PC-9 (cell line): ENCODE measurements at places on chromosomes 7 and 10.

DNA sequence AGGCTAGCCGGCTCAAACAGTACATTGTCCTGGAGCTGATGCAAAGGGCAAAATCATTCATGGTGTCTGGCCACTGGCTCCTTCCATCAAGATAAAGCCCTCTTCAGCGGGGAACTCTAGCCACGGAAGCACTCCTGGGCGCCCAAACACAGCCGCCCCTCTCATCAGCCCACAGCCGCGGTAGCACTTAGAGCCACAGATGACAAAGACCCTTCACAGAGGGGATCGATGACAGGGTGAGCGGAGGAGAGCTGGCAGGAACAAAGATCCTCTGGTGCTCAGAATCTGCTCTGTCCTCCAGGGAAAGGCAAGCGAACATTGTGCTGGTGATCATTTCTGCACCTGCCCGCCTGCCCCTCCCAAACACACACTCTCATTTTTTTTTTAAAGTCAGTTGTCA is 222.2 kb upstream of the NRP1 start:
- DNase-seq = no peak

- DNase-seq = no peak
Observed at GRCh38 chr7:1844336-1844950, 174.4 kb downstream of the ELFN1 start.

DNA sequence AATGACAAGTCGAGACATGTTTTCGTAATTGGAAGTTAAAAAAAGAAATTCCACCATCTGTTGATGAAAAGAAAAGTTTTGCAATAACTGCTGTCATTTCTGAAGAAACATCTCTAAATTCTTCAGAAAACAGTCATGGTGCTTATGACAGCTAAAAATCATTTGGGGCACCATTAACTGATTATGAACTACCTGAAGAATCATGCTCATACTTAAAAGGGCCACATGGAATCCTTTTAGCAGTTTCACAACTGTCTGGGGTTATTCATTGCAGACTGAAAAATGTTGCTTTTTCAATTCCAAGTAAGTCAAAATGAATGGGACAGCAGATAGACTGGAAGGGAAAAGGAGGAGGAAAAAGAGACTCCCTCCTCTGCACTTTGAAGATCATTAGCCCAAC is 134.2 kb downstream of the CHN2 start:
- DNase-seq = no peak

DNA sequence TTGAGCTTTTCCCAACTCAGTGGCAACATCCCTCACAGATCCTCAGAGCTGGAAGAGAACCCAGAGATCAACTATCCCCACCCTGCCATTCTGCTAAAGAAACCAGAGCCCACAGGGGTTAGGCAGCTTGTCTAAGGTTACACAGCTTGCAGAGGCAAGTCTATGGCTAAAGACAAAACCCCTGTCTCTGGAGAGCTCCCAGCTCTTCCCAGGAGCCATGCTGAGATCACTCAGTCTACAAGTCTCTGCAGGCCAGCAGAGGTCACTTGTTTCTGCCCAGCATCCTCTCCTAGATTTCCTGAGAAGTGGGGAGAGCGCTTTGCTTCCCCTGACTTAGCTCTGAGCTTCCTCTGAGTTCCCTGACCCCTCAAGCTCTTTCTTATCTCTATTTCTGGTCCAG is 28.5 kb upstream of the LOXL4 start:
- no peak for DNase-seq

DNA sequence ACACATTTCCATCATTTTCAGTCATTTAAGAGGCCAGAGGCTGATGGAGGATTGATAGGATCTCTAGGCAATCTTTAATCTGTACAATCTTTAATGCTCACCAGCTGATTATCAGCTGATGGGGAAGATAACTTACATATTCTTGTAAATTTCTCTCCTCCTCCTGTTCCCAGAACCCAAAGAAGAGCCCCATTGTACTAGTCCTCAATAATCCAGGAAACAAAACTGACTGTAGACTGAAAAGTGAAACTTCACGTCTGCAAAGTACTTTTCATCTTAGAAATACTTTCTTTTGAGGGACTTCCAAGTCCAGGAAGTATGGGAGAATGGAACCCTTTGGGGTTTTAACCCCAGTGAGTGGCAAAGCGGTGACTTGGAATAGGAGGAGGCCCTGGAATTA is 283.3 kb downstream of the FRMD4A start:
- DNase-seq = no peak

DNA sequence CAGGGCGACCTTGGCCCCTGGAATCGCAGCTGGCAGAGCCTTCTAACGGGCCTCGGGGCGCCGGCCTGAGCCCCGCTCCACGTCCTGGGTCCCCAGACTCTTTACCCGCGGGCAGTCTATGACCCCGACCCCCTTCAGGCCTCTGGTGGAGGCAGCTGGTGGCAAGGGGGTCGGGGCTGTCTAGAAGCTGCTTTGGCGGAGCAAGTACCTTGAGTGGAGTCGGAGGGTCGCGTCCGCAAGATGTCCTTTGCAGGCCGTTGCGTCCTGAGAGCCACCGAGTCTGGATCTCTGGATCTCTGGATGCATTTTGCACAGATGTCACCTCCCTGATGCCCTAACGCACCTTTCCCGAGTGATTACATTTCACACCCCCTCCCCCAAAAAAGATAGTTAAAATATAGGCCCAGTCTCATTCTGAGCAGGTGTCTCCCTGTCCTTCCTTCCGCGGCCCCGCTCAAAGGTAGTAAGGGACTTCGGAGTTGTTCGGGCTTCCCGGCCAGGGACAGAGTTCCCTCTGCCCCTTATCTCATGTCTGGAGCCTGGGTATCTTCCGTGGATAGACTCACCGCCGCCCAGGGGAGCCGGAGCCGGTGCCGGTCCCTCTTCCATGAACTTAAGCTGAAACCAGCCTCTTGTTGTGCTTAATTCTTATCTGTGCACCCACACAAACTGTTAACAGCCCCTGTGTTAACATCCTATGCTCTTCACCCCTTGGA is 457 bp downstream of the ACADSB start:
- DNase-seq = peak; percentile 3

DNA sequence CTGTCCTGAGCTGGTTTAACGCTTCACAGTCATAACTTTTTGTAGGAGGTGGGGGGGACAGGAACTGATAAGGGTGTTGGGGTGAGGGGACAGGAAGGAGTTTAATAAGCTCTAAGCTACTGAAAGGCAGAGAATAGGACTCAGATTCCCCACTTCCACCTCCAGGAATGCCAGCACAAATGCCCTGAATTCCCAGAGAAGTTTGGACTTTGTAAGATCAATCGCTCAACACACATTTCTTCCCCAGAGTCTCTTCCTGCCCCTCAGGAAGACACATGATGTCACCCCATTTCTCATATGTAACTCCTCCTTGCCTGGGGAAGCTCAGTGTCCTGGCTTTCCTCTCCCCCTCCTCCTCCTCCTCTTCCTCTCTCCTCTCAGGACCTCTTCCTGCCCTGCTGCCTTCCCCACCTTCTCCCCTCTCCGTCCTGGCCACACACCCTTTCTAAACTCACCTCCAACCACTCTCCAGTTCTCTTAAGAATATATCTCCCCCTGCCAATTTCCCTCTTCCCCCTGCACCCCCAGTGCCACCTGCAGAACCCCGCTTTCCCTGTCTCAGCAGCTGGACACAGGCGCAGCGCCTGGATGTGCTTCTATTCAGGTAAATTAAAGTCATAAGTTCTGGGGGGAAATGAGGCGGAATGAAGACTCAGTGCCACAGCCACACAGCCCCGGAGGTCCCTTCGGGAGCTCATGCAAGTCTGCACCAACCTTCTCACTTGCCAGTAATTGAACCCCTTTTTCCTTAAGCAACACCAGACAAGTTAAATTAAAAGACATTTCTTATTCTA is 5.3 kb upstream of the LOXL4 start:
- no peak for DNase-seq

DNA sequence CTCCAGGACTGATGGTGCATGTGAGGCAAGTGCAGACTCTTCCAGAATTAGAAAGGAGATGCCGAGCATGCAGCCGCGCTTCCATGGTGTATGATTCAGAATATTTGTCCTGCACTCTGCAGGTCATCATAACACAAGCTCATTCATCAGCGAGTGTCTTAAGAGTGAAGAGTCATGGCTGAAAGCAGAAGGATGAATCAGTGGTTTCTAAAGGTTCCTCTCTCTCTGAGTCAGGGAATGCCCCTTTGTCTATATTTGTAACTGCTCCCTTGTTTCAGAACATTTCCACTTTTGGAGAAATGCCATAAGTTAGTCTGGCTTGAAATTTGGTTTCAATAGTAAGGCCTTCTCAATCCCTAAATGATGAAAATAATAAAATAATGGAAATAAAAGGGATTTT is 52.3 kb downstream of the HECW1 start:
- DNase-seq = no peak

DNA sequence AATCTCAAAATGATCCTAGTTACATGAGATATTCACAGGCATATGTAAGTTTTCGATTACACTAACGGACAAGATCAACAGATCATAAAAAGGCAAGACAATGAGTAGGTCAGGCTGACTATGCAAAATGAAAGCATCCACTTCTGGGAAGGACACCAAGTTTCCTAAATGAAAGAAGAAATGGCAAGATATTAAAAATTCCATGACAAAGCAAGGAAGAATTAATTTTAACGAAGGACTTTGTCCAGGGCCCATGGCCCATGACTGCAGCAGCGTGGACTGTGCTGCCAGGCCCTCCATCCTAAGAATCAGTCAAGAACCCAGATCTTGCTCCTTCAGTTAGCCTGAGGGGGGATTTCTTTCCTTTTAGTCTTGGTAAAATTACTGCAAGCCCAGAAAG is 182.4 kb upstream of the FRMD4A start:
- DNase-seq = no peak

DNA sequence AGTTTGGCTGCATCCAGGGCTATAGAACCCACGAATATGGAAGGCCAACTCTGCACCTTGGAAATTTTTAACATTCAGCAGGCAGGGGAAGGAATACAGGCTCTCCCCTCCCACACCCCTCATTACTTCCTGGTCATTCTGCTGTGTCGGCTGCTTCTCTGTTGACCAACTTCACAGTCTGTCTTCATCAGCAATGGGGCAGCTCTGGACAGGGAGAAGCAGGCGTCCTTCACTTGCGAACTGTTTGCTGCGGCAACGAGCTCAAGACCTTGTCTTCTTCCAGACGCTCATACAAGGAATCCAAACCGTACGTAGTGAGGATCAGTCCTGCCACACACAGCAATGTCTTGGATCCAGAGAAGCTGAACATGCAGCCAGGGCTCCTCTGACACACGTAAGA is 192.2 kb downstream of the DIP2C start:
- DNase-seq = no peak
